Fibroblast of upper back skin (primary cell): ENCODE measurements at places on chromosomes 6 and 20.

- no peak for DNase-seq
These were observed 55.2 kb downstream of the KIF6 start for GRCh38 chr6:39669973-39670342.

- no peak for DNase-seq
These were observed at the start of gene ISM1 for GRCh38 chr20:13220904-13221297. TSS of gene ISM1 (plus strand) at chr20:13221274. CDS start at chr20:13221777, 503 bp downstream.

GRCh38 chr6:108277831-108278230 lies 17.0 kb upstream of the SNX3 start:
- no peak for DNase-seq

DNA sequence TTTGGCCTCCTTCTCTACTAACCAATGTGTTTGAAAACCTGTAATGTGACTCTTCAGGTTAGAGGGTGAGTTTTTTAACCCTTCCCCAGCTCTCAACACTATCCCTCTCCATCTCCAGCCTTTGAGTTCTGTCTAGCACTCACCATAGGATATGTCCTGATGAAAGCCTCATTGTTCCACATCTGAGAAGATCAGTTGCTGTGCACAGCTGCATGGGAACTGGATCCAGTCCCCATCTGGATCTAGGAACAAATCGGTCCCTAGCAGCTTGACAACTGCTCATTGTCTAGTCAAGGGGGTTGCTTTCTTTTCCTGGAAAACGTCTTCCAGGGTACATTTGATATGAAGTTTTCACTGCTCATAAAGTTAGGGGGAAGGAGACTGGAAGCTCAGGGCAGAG lies 45.4 kb upstream of the AGPAT4 start:
- no peak for DNase-seq

DNA sequence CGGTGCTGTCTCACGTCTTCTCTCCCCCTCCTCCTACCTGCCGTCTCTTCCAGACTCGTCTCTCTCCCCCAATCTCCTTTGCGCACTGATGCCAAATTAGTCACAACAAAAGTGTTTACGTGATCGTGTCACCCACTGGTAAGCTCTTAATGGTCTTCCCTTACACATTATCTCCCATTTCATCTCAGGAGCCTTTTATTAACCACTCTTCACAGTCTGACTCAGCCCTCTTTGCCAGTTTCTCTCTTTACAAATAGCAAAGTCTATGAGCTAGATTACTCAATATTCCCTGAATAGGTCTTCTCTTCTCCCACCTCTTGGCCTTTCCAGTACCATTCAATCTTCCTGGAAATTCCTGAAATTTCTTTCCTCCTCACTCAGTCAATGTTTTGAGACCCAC lies 247.0 kb downstream of the ESR1 start:
- peak; percentile 13 for DNase-seq

GRCh38 chr6:12034349-12034748 lies 22.2 kb downstream of the HIVEP1 start:
- DNase-seq = no peak

- no peak for DNase-seq
These were observed 20.9 kb downstream of the L3MBTL1 start for GRCh38 chr20:43528258-43528875.

DNA sequence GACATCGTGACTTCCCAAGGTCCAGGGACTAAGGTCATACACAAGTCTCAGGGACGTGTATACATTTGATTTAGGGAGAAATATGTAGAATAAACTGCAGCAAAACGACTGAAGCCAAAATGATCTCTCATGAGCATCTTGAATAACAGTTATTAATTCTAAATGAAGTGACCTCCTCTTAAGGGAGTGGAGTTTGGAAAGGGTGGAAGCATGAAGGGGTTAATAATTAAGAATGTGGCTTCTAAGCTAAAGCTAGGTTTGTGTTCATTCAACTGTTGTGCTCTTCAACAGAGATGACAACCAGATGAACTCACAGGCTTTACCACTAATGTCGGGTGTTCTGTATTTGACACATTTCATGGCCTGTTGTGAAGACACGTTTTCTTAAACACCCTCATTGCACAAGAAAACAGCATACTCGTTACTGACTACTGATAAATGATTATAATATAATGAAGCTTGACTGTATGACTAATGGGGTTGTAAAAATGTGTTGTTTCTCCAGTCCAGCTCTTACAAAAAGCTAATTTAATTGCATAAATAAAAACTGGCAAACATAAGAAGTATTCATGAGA lies 1.5 kb downstream of the PPP1R14C start:
- no peak for DNase-seq

- no peak for DNase-seq
These were observed 74.3 kb upstream of the RCAN2 start for GRCh38 chr6:46565531-46565930.

DNA sequence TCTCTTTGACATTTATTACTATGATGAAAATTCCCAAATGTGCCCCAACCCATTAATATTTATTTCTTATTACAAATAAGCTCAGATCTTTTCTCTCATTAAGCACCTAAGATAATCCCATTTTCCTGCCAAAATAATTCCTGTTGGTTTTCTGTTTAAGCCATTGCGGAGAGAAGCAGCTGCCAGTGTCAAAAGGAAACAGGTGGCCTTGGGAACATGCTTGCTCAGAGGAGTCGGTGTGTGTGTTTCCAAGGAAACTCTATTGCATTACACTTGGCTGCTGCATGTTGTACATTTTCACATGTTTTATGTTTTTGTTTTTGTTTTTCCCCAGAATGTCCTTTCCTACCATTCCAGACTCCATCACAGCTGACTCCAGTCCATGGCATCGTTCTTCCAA lies 56.4 kb downstream of the CD24 start:
- DNase-seq = no peak

DNA sequence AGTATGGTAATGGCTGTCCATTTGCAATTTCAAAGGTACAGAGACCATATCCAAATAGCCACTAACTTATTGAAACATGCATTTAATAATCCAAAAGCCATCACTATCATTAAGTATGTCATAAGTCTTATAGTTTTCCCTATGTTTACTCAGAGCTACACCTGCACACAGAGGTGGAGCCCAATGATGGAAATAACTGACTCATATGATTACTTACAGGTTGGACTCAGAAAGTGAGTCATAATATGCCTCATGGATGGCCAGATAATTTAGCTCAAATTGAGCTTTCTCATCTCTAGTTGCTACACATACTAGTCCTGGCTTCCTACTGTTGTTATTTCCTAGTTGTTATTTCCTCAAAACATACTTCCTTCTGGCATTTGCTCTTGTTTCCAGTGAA lies 104.4 kb upstream of the KHDRBS2 start:
- DNase-seq = no peak

DNA sequence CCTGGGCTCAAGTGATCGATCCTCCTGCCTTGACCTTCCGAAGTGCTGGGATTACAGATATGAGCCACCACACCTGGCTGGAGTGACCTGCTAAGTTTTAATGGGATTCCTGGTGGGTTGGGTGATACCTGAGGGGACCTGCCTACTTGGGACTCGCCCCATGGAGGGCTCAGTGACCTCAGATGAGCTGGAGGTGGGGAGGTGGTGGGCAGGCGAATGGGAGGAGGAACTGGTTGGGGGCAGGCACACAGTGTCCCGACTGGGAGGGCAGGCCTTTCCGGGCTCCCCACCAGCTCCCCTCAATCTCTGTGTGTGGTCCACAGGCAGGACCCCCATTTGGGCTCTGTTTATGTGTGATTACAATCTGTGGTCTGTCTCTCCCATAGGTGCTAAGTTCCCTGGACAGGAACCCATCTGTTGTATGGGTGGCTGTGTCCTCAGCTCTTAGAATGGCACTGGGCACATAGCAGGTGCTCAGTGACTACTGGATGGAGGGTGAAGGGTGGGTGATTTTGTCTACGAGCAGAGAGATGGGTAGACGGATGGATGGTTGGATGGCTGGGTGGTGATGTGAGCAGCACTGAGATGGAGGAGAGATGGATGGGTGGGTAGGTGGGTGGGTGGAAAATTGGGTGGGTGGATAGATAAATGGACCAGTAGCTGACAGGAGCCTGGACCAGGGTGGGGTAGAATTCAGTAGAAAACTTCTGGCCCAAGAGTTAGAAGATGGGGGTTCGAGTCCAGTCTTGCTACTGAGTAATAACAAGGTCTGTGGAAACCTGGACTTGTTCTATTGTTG lies 23.8 kb downstream of the CEBPB start:
- no peak for DNase-seq

DNA sequence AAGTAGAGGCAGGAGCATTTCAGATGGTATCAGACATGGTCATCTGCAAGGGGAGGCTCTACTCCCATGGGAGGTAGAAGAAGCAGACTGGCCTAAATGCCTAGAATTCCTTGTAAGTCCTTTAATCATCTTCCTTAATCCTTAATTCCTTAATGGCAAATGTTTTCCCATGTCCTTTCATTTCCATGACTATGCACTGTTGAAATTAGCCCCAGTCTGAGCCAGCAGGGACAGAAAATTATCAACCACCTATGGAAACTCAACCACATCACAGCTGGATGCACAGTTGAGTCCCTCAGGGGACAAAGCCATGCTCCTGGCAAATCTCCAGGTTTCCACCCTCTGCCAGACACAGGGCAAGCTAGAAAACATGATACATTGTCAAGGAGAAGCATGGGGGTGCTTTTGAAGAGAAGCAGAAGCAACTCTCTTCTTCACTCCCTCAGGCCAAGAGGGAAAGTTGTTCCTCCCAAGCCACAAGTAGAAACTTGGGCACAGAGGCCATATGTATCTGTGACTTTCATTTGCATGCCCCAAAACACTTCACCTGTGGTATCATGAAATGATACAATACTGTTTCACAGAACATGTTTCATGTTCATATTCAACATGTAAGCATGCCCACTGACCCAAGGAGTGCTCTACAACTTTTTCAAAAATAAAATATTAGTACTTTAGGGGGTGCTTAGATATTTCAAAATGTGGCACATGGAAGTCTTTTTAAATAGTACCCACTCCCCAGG lies 683.6 kb downstream of the KIF16B start:
- DNase-seq = peak; percentile 40

DNA sequence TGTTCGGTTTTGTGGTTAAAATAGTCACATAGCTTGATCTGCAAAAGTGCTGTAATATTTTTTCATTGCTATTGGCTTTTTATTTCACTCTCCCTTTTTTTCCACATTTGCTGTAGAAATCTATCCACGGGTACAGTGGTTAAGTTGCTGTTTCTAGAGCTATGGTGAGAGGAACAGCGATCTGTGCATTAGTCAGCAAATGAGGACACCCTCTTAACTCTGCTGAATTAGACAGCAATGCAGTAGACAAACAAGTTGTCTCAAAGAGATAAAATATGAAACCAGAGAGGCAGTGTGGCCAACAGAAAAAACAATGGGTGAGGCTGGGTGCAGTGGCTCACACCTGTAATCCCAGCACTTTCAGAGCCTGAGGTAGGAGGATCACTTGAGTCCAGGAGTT lies 17.6 kb upstream of the SYNJ2 start:
- DNase-seq = no peak

DNA sequence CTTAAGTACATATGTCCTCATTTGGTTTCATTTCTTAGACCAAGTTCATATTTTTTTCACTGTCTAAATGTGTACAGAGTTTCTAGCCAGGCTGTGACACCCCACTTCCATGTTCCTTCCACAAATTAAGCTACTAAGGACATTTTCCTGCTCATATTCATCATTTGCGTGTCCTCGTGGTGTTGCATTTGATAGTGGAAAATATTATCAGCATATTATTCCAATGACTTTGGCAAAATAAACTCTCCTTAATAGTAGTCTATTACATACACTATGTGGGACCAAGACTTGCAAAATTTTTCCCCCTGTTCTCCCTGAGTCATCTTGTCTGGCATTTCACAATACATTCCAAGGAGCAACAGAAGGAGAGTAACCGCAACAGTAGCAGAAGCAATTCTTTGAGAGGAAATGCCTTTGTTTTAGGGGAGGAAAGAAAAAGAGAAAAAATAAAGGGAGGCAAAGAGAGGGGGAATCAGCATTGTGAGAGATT lies 599.2 kb downstream of the COL12A1 start:
- DNase-seq = peak; percentile 99

DNA sequence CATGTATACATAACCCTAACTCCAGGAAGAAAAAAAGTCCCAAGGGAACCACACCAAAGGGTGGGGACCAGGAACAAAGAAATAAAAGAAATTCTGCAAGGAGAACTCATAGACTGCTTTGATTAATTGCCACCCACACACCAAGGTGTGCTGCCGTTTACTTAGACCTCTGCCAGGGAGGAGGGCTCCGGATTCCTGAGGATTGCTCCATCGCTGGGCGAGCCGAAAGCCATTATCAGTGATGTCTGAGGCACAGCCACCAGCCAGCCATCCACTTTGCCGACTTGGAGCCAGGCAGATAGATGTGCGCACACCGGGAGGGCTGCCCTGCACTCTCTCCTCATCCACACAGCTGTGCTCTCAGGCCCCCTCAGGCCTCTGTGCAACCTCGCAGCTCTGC lies 272.7 kb upstream of the FOXQ1 start:
- no peak for DNase-seq
